Mucosa of gallbladder (tissue), 1 donor: ENCODE measurements at places on chromosomes 3 and 15.
A peak's percentile ranks its signal among the peaks of the same experiment; 100 is the strongest.

- DNase-seq: peak; percentile 48
These were observed 39.5 kb upstream of the TPRG1 start for GRCh38 chr3:189132231-189132671.

- DNase-seq: peak; percentile 12
These were observed 16.5 kb upstream of the P2RY13 start for GRCh38 chr3:151345859-151346258.

DNA sequence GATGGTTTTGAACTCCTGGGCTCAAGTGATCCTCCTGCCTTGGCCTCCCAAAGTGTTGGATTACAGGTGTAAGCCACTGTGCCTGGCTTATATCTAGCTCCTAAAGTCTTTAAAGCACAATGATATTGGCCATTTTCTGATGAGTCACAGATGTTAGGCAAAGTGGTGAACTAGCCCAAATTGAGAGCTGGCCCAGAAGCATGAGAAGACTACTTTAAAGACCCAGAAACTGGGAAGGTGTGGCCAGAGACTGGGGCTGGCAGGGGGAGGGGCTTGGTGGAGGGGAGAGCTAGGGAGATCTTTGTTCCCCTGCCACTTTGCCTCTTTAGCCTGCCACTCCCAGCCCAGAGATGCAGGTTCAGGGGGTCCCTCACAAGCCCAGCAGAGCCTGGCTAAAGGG, 21.6 kb downstream of the CHRNA3 start:
- DNase-seq: no peak

DNA sequence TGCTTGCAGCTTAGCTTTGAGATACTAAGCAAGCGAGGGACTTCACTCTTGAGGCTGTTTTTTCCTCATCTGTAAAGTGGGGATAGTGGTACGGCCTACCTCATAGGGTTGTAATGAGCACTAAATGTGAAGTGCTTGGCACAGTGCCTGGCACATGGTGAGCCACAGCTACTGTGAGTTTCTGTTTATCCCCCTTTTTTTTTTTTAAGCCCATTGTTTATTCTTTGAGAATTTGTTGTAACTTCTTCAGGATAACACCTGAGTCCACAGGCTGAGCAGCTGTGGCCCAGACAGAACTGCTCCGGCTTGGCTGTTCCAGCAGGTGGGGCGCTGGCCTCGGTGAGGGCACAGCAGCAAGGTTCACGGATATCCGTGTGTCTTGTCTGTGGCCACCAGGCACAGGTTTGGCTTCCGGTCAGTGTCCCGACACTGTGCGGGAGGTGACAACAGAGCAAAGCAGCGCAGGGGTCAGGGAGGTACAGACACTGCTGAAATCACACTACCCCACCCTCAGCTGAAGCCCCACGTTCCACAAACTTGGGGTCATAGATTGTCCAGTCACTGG, 7.3 kb upstream of the ISG20 start:
- no peak for DNase-seq

GRCh38 chr3:377158-377561, 180.6 kb downstream of the CHL1 start:
- no peak for DNase-seq

DNA sequence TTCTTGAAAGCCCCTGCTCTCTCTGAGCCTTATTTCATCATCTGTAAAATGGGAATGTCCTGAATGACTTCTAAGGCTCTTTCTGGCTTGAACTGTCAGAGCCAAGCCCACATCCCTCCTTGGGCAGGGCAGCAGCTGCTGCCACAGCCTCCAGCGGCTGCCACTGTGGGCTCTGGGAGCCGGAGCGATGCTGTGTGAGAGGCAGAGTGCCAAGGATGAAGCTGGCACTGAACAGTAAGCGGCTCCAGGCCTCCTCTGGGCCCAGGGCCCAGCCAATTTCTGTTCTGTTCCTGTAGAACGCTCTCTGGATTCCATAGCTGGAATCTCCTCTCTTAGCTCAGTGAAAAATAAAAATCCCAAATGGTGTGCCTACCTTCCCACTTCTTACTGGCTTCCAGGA, 4.4 kb downstream of the CPLX3 start:
- DNase-seq: peak; percentile 34

DNA sequence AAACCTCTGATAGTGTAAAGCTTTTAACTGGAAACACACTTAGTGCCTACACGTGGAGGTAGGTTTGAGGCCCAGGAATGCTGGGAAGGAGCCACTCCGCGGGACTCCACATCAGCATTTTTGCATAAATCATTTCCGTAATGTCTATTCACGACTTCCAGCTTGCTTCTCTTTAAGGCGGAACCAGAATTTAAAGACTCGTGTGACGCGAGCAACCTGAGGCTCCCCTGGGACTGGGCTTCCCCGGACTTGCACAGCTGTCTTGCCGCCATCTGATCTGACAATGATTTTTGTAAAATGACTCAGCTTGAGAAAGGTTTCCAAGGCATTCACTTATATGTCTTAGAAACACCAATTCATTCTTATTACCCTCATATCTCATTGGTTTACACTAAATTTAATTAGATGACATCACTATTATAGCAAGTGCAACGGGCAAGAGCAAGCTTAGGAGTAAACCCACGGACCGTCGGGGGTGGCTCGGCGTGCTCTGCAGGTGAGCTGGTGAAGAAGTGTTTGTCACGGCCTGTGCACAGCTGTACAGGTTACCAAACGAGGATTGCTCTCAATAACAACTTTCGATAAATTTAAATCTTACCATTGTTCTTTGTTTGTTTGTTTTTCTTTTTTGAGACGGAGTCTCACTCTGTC, 95.2 kb downstream of the CHSY1 start:
- DNase-seq: no peak
